ENCODE measurements at places on chromosomes 4 and X.

GRCh38 chr4:134126000-134126560 lies 75.5 kb downstream of the PABPC4L start:
- no peak for DNase-seq

DNA sequence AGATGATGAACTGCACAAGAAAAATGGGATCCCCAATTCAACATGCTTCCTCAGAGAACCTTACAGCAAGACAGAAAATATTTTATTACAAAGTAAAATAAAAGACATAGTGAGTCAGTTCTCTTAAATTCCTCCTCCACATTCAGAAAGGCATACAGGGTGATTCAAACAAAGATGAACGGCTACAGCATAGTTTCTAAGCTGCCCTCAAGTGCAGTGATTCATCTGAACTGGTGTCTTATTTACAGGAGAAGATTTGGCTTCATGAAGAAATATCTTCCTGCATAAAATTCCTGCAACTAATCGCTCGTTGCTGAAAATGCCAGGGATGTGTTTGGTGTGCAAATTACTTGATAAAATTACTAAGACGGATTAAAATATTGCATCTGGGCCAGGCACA lies 103.6 kb downstream of the PRKX start:
- DNase-seq, result peak; percentile 69

GRCh38 chrX:49163555-49164419 lies 1.2 kb downstream of the MAGIX start:
- peak; percentile 85 for DNase-seq

DNA sequence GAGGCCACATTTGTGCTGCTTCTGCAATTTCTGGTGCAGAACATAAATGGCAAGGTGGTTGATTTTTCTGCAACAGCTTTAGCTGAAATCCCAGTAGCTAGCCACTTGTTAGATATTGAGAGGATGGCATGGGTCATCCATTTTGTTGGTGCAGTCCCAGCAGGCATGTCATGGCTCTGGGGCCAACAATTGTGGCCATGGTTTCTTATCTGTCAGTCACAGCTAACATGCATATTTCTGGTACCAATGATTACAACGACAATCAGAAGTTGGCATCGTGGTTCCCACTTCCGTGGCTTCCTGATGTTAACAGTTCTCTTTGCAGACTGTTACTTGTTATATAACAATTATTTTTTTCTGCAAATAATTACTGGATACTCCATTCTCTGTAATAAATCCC lies 42.8 kb upstream of the PRKG2 start:
- DNase-seq, result no peak

- peak; percentile 59 for DNase-seq
Measured at GRCh38 chrX:10769195-10769594, 148.8 kb upstream of the MID1 start.

GRCh38 chr4:154720123-154720522 lies 23.7 kb upstream of the LRAT start:
- DNase-seq, result no peak

DNA sequence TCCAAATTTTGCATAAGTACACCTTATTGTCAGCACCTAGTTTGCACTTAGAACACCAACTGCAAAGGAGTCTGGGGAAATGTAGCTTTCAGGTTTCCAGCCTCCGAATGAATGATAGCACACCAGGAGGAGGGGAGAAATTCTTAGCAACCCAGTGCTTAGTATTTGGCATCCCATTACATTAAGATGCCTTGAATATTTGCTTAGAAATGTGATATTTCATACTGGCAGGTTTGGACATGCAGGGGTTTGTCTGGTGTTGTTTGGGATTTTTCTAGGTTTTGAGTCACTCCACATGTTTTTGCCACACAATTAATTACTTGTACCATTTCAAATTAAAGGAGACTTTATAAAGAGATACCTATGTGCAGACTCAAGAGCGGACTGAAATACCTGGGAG lies 60.3 kb upstream of the CAMK2D start:
- peak; percentile 47 for DNase-seq

- peak; percentile 3 for DNase-seq
Measured at GRCh38 chrX:56233682-56234081, 1.5 kb downstream of the KLF8 start.

Data from choroid plexus epithelial cell (primary cell).